ENCODE measurements at places on chromosomes 16 and 17.

DNA sequence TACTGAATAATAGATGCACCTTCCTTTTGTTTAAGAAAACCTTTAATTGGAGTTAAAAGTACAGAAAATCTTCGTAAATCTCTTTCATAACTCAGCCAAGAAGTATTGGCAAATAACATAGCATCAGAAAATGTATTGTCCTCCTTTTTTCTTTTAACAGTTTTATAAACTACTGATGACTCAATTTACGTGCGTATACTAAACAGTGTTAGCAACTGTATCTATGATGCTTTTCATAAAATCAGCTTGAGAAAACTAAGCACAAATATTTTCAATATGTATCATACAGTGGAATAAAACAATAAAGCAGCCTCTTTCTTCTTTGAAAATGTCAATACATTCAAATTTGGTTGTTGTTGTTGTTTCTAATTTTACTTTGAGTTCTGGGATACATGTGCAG, 88.6 kb downstream of the STXBP4 start:
- no peak for DNase-seq

DNA sequence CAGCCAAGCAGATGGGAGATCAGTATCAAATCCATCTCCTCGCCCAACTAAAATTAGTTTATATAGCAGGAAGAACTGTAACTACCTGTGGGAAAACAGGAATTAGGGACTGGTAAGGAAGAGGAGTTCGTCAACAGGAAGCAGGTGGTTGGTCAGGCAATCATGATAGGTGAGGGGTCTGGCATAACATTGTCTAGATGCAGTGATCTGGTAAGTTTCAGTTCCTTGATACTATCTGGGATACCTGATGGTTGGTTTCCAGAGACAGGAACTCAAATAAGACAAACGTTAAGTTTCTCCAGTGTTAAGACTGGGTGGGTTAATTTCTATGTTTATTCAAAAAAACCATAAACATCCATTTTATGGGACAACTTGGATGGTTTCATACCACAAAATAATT, 53.8 kb downstream of the CEP112 start:
- DNase-seq: no peak

DNA sequence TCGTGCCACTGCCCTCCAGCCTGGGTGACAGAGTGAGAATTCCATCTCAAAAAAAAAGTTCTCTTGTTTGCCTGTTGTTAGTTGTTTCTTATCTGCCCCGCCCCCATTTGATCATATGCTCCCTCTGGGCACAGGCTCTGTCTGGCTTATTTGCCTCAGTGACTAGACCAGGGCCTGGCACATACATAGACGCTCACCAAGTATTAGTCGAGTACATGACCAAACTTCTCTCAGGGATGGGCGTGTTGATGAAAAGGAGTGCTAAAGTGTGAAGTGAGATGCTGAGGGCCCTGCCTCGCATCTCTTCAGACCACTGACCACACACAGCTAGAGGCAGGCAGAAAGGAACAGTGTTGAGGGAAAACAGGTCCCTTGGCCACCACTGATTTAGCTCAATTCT, 3.3 kb upstream of the HELZ start:
- no peak for DNase-seq

DNA sequence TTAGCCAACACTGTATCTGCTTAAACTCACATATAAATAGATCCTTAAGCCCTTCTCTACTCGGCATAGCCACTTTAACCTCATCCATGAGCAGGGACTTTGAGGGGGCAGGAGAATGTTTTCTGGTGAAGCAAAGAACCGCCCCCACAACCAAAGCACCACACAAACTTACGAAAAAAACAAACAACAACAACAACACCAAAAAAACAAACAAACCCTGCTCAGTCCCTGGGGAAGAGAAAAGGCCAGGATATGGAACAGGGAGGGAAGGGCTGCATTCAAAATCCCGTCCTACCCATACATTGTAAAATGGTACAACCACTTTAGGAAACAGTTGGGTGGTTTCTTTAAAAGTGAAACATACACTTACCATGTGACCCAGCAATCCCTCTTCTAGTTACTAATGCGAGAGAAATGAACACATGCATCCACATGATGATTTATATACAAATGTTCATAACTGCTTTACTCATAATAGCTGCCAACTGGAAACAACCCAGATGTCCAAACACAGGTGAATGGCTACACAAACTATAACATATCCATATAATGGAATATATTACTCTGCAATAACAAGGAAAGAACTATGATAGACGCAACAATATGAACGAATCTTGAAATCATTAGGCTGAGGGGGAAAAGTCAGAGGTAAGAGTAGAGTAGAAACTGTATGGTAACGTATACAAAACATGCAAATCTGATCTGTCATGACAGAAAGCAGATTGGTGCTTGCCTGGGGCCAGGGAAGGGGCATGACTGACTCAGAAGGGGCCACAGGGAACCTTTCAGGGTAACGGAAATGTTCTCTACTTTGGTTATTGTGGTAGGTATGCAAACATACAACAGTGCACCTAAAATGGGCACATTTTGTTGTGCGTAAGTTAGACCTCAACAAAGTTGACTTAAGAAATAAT, 37.7 kb upstream of the TOB1 start:
- DNase-seq: no peak

- peak; percentile 88 for DNase-seq
These were observed at the start of gene DDX52 for GRCh38 chr17:37643118-37643766. TSS of gene DDX52 (minus strand) at chr17:37643446. CDS start at chr17:37643420, 26 bp downstream.

DNA sequence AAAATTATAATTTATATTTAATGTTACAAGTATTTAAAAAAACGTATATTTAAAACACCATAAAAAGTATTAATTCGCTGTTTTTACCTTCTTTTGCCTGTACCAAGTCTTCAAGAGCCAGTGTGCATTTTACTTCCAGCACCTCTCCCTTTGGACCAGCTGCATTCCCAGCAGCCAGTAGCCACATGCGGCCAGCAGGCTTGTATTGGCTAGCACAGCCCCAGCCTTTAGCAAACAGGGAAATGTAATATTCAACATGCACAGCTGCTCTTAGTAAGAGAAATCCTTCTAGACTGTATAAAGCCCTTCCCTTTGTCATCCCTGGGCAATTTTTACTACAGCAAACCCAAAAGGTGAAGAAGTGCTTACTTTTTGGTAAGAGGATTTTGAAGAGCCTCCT, 6.6 kb downstream of the DHODH start:
- no peak for DNase-seq

GRCh38 chr17:3636908-3637373, 381 bp downstream of the CTNS start:
- DNase-seq: no peak

DNA sequence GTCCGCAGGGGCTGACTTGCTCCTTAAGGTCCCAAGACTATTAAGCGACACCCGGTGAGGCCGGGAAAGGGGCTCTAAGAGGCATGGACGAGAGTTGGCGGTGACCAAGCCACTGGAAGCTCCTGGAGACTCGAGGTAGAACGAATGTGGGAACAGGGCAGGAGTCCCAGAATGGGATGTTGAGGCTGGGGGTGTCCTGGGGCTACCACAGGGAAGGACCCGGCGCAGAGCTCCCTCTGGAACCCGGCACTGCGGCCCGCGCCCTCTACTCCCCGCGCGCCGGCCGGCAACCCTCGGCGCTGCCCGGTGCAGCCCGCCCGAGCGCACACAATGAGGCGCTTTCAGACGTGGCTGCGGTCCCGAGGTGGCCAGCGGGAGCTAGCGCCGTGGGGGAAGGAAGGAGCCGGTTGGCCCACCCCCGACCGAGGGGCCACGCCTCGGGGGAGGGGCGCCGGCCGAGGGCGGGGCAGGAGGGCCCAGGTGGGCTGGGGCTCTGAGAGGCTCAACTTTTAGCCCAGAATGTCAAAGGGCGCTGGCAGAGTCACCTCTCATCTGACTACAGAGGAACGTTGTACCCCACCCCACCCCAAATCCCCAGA, at the start of gene CHST6:
Gene CHST6 (minus strand): TSS at position 366 of the 599 bp plus-strand sequence. CDS start 15,613 bp downstream, outside the sequence.
- no peak for DNase-seq

GRCh38 chr16:6957681-6958080, 375.0 kb upstream of the RBFOX1 start:
- DNase-seq: no peak

DNA sequence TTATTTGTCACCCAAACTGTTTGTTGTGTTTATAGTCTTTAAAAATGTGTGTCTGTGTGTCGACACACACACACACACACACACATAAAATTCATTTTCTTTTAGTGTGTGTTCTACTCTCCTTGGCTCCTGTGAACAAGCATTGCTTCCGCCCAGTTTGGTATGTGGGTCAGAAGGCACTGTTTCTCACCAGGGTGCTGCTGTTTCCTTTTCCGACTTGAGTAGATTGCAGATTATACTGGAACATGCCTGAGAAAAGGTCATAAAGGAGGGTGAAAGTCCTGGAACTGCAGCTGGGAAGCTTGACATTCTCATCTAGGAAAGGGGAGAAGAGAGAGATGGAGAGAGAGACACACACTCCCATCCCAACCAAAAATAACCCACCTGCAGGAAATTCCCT, 330.3 kb downstream of the BCAS3 start:
- no peak for DNase-seq

DNA sequence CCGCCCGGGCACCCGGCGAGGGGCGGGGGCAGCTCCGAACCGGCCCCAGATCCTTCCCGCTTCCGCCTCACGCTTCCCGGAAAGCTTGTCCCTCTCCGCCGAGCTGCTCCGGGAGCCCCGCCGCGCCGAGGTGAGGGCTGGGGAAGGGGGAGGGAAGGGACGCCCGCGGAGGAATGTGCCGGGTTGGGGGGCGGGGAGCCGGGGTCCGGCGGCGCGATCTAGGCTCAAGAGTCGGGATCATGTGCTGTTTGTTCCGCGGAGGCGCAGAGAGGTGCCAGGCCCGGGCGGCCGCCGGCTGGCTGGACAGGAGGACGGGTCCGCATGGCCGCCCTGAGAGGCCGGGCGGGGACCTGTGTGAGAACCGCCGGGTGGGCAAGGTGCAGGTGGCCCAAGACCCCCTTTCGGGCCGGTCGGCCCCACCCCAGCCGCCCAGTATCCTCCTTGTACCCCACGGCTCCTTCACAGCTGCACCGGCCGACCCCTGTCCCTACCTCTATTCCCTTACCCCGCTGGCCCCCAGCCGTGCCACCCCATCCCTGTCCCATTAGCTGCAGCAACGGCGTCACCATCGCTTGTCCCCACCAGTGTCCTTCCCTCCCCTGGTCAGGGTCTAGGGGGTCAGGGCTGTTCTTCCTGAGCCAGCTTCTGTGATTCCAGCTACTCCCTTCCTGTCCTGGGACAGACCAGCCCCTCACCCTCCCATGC, 429 bp downstream of the KIF1C start:
- no peak for DNase-seq

GRCh38 chr17:12727076-12727760, 61.5 kb downstream of the MYOCD start:
- no peak for DNase-seq

DNA sequence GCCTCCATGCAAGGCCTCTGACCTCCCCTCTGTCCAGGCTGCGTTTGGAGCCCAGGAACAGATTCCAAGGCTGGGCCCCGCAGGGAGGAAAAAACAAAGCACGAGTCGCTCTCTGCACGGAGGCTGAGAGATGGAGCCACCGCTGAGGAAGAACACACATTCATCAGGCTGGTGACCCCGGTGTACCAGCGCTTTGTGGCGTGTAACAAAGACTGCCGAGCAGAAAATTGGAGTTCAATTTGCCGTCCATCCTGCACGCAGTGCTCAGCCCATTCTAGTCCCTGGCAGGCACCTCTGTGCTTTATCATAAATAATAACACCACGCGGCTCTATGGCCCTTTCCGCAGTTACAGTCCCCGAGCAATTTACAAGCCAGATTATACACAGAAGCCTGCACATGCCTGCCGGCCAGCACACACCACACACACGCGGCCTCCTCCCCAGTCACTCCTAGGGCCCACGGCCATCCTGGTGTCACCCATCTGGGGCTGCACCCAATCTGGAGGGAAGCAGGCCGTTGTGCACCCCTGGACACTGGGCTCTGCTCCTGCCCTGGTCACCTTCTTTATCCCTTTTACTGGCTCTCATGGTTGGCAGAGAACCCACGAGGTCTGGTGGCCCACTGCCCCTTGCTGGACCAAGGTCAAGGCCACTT, 124.4 kb downstream of the SDK2 start:
- DNase-seq: no peak

DNA sequence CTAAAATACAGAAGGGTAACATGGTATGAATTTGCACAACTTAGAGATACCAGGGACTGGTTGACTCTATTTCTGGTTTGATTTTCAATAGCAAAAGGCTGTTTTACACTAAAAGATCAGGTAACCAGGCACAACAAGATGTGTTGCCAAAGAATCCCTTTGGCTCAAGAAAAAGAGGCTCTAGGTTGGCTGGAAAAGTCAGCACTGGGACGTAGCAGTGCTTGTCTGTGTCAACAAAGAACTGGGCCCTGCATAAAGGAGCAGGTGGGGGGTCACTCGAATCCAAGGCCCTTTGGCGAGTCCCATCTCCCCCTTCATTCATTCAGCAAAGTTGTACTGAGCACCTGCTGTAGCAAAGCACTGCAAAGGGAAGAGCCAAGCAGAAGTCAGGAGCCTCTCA, 18.4 kb downstream of the SDR42E1 start:
- DNase-seq: no peak

DNA sequence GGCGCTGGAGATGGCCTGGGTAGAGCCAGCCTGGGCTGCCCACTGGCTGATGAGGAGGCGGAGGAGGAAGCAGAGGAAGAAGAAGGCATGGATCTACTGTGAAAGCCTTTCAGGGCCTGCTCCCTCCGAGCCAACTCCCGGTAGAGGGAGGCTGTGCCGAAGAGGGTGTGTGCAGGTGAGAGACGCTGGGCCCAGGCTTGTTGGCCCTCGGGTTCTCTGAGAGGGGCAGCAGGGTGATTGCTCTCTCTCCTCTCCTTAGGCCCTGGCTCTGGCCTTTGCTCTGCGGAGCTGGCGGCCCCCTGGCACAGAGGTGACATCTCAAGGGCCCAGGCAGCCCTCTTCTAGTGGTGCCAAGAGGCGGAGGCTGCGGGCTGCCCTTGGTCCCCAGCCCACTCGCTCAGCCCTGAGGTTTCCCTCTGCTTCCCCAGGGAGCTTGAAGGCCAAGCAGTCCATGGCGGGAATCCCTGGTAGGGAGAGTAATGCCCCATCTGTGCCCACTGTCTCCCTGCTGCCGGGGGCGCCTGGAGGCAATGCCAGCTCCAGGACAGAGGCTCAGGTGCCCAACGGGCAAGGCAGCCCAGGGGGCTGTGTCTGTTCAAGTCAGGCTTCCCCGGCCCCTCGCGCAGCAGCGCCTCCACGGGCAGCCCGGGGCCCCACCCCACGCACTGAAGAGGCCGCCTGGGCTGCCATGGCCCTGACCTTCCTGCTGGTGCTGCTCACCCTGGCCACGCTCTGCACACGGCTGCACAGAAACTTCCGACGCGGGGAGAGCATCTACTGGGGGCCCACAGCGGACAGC, 3.6 kb downstream of the TP53I13 start:
- peak; percentile 11 for DNase-seq

GRCh38 chr17:14747603-14747950, 446.7 kb downstream of the HS3ST3B1 start:
- no peak for DNase-seq
